CD4-positive, alpha-beta T cell treated with Interleukin-15 for 1 hour (primary cell): ENCODE measurements at places on chromosomes 5 and 9.

- no peak for DNase-seq
Measured at GRCh38 chr9:120891884-120892747, 15.1 kb upstream of the PHF19 start.

- no peak for DNase-seq
Measured at GRCh38 chr9:136178061-136178772, 26.7 kb downstream of the LHX3 start.

- DNase-seq = no peak
Measured at GRCh38 chr9:35598866-35599590, 6.0 kb upstream of the TESK1 start.

- DNase-seq = no peak
Measured at GRCh38 chr5:34712565-34712964, 56.4 kb downstream of the RAI14 start.

- DNase-seq = no peak
Measured at GRCh38 chr9:38227656-38228055, 158.6 kb upstream of the SHB start.

DNA sequence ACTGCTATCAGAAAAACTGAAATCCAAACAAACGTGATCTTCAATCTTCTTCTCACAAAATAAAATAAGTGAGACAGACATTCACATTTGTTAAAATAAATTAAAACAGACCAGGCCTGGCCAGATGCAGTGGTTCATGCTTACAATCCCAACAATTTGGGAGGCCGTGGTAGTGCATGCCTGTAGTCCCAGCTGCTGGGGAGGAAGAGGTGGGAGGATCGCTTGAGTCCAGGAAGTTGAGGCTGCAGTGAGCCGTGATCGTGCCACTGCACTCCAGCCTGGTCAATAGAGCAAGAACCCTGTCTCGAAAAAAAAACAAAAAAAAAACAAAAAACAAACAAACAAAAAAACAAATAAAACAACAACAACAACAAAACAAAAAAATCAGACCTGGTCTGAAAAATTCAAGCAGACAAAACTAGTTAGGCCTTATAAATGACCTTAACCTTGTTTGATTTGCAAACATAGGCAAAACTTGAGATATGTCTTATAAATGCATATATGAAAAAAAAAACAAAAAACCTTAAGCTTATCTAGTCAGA lies 10.8 kb downstream of the MAPKAP1 start:
- DNase-seq = no peak

DNA sequence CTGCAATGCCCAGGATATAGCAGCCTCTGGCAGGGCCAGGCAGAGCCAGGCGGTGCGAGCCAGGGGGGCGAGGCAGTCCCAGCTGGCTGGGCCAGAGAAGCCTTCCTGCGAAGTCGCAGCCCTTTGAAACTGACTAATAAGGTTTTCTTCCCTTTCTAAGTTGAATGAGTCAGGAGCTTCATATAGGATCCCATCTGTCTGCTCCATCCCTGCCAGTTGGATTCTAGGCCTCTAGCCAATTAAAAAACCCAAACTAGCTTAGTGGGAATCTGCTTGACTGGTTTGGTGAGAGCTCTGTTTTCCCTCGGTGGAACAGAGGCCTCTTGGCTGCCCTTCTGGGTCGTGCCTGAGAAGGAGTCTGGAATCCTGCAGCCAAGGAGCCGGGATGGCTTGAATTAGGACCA lies 70.1 kb upstream of the RAPGEF1 start:
- DNase-seq = no peak

GRCh38 chr9:133543772-133544467 lies 9.4 kb downstream of the ADAMTSL2 start:
- DNase-seq = no peak

DNA sequence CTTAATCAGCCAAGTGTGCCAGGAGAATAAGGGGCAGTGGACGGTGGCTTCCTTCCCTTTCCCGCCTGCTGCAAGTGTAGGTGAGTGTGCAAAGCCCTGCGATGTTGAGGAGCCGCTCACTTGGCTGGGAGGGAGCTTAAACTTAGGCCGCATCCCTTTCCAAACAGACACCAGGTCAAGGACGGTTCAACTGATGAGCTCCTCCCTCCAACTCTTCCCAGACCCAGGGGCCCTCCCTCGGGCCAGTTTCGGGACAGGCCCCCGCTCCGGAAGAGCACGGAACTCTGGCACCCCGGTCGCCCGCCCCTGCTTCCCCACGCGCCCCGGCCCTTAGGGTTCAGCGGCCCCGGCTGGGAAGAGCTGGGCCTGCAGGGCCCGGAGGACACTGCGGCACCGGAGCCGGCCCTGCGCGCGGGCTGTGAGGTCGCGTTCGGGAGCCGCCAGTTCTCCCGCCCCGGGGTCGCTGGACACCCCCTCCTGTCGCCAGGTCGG lies 481 bp downstream of the MRPL36 start:
- DNase-seq = no peak

GRCh38 chr9:85168412-85168811 lies 498.9 kb downstream of the NTRK2 start:
- no peak for DNase-seq

DNA sequence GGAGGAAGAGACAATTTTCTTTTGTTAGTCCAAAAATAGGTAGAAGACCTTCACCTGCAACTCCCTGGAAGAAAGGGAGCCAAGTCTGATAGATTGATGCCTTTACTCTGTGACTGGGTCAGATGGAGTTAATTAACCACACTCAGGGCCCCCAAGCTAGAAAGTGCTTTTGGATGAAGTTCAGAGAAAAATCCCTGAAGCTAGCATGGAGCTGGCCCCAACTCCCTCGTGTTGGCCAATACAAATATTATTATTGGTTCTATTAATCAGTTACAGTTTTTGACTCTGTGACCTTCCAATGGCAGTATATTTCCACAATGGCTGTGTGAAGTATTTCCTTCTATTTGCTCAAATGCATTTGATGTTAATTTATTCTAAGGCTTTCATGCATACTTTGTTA lies 1753.5 kb downstream of the EFNA5 start:
- DNase-seq = no peak

GRCh38 chr9:26310294-26310693 lies 582.3 kb downstream of the CAAP1 start:
- no peak for DNase-seq

GRCh38 chr5:153067869-153068268 lies 422.6 kb upstream of the GRIA1 start:
- no peak for DNase-seq

GRCh38 chr9:134502266-134502791 lies 139.3 kb upstream of the COL5A1 start:
- DNase-seq = no peak
